CD4-positive, alpha-beta T cell treated with Interleukin-15 for 4 hours (primary cell): ENCODE measurements at places on chromosomes 5 and 9.

DNA sequence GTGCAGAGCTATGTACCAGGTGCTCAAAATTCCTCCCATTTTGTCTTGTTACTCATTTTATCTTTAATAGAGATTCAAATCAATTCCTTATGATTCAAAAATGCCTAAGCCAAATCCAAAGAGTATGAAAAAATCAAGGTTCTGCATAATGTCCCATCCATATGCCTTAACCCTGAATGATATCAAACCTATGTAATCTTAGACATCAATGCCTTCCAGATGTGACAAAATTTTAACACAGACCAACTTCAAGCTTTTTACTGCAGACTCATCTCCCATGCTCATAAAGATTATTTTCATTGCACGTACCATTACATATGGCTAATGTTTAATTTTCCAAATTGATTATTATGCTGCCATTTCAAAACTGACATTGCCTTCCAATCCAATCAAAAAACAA is 122.4 kb downstream of the NFIB start:
- DNase-seq: no peak

DNA sequence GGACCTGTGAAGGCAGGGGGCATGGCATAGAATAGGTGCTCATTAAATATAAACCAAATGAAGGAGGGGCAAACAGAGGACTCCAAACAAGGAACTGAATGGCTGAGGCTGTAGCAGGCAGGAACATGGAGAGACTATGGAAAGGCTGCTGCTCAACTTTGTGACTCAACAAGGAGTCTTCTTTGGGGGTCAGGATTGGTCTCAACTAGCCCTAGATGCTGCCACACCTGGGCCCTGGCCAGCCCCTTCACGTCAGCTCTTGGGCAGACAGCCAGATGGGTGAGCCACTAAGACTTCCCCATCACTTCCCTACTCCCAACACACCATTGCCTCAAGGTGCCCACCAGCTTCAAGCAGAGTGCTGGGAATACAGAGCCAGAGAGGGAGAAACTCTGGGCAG is 11.0 kb downstream of the RPP25L start:
- no peak for DNase-seq

DNA sequence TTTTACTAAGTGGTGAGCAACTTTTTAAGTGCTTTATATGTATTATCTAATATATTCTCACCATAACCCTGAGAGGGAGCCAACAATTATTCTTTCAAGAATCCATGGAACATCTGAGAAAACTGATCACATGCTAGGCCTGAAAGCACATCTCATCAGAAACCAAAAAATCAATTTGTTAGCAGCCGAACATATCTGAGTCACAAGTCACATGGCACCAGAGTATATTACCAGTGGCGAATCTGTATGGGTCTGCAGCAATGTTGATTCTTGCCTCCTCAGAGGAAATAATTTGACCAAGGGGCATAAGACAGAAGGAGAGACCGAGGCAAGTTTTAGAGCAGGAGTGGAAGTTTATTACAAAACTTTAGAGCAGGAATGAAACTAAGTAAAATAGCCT is 25.3 kb upstream of the SIL1 start:
- no peak for DNase-seq

DNA sequence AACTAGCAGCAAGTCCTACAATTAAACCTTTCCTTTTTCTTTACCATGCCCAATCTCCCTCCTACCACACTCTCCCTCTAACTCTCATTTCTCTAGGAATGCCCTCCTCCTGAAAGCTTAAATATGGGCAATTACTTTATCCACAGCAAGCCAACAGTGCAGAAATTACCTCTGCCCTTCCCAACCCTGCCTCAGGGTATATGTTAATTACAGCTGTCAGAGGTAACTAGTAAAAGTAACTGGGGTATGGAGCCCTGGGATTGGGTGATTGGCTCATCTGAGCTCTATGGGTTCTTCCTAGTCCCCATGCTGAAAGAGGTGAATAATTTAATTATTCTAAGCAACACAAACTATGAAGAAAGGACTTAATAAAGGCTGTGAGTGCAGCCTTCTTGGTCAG is 478.9 kb upstream of the NMUR2 start:
- no peak for DNase-seq

- DNase-seq: no peak
These were observed 265.2 kb downstream of the SYK start for GRCh38 chr9:91066856-91067255.

DNA sequence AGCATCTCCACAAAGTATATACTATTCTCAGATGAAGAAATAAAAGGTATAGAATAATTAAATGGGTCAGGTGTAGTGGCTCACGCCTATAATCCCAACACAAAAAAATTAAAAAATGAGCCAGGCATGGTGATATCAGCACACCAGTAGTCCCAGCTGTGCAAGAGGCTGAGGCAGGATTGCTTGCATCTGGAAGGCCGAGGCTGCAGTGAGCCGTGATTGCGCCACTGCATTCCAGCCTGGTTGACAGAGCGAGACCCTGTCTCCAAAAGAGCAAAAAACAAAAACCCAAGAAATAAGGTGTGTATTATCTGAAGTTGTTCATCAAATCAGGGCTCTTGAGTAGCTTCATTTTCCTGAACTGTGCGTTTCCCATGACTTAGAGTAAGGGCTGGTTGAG is 83.2 kb upstream of the MYO10 start:
- no peak for DNase-seq

DNA sequence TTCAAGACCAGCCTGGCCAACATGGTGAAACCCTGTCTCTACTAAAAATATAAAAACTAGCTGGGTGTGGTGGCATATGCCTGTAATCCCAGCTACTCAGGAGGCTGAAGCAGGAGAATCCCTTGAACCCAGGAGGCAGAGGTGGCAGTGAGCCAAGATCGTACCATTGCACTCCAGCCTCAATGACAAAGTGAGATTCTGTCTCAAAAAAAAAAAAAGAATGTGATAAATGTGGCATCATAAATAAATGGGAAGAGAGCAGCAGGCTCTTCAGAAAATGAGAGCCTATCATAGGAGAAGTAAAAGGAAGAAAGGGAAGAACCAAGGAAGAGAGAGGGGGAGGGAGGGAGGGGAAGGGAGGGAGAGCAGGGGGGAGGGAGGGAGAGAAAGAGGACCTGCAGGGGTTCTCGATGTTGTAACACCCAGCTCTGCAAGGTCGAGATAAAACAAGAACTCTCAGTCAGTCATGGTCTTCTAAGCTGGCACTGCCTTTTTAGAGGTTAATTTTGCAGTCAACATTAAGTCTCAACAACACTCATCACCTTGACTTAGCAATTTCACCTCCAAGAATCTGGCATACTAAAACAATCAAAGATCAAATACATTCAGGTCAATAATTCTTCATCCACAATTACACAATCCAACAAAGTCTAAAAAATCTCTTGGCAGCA is 68.7 kb upstream of the SIMC1 start:
- no peak for DNase-seq

DNA sequence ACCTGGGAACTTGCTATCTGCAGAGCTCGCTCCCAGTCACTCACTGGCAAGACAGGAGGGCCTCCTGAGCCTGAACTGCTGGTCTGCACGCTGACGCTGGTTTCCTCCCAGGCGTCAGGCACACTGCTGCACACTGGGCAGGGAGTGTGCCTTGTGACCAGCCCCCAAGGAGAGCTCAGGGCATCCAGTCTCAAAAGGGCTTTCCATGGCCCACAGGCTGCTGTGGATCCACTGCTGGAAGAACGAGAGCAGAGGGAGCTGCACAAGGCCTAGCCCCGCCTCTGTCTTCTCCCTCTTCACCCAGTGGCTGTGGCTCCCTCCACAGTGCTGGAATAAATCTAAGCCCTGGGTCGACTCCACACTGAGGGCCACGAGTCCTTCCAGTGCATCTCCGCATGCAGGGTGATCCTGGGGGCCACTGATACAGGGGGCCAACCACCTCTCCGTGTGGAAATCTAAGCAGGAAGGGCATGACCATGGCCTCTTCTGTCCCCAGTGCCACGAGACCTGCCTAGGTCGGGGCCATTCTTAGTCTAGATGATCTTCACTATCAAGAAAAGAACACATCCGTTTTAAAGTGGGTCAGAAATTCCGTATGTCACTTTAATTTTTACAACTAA is 93.6 kb downstream of the CAMSAP1 start:
- no peak for DNase-seq

DNA sequence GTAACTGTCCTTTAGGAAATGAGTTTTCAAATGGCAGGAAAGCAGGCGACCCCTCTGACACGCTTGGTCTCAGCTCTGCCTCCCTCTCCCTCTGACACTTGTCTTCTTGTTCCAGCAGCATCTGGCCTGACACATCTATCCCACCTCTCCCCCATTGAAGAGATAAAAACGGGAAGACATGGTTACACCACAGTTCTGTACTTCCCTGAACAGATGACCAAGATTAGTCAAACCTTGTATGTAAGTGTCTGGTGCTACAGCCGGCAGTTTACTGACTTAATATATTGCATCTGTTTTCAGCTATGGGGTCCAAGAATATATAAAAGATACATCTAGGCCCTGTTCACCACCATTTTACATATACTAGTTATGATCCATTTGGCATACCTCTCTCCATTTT is 29.6 kb upstream of the MLLT3 start:
- DNase-seq: no peak

GRCh38 chr9:128550226-128550625 is 2.2 kb upstream of the SPTAN1 start:
- no peak for DNase-seq
